Right ventricle myocardium superior (tissue), 1 donor: ENCODE measurements at places on chromosomes 1 and 21.

GRCh38 chr1:207944571-207944970 lies 33.6 kb upstream of the CD34 start:
- DNase-seq: no peak

DNA sequence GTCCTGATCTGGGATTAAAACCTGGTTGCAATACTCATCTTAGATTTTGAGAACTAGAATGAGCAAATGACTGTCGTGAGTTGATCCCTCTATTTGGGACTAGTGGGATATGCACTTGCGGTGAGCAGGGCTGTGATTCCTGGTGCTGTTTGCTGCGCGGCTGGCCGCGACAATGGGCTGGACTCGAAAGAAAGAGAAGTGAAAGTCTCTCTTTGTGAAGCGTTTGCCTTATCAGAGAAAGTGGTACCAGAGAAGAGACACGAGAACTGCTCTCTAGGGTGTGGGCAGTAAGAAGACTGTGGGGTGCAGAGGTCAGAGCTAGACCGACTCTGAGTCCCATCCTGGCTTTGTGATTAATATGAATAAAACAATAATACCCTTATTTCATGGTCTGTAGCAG lies 8.6 kb downstream of the ST6GALNAC3 start:
- no peak for DNase-seq

GRCh38 chr1:115077286-115077983 lies 11.9 kb downstream of the TSPAN2 start:
- no peak for DNase-seq

DNA sequence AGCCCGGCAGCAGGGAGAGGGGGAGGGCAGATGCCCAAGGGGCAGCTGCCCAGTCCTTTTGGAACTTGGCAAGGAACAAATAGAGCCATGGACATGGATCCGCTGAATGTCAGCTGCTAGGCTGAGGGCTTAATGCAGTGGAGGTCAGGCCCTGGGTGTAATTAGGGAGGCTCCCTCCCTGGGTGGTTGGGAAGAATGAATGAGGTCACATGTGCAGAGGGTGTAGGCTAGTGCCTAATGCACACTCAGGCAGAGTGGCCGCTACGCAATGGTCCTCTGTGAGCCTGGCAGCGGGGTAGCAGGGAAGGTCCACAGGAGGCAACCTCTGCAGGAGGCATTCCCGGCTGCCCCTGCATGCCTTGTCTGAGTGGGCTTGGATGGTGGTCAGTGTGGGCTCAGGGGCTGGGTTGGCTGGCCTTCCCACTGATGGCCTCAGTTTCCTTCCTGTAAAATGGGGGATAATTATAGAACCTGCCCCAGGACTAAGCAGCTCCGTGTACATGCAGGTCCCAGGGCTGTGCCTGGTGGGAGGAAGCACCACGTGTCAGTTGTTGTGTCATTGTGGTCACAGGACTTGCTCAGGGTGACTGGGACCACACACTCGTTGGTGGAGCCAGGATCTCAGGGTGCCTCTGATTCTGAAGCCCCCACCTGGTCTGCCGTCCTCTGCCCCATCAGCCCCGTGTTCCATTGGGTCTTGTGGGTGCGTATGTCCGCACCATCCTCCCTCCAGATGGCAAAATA lies 81.6 kb upstream of the ACTL8 start:
- DNase-seq: no peak

GRCh38 chr1:184649451-184649888 lies 105.2 kb downstream of the EDEM3 start:
- no peak for DNase-seq

DNA sequence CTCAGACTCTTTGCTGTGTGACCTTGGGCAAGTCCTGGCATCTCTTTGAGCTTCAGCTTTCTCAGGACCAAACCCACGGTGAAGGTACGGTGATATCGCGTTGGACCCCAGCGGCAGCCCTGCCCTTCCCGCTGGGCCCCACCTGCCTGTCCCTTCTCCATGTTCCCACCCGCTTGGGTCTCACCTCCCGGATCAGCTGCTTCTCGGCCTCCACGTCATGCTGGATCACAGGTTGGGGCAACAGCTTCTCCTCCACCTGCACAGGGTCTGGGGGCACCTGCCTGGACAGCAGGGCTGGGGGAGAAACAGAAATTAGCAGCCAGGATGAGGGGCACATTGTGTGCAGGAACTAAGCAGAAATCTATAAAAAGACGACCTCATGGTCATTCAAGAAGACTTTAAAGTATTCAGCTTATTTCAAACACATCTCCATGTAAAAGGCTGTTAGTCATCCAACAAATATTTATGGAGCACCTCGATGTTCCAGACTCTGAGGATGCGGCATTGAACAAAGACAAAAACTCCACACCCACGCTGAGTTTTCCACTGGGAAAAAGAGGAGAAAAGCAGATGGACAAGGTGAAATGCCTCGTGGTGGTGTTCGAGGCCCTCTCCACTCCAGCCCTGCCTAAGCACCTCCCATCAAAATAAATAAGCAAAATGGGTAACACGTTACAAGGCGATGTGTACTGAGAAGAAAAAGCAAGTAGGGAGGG lies 19.5 kb downstream of the KIF17 start:
- no peak for DNase-seq

DNA sequence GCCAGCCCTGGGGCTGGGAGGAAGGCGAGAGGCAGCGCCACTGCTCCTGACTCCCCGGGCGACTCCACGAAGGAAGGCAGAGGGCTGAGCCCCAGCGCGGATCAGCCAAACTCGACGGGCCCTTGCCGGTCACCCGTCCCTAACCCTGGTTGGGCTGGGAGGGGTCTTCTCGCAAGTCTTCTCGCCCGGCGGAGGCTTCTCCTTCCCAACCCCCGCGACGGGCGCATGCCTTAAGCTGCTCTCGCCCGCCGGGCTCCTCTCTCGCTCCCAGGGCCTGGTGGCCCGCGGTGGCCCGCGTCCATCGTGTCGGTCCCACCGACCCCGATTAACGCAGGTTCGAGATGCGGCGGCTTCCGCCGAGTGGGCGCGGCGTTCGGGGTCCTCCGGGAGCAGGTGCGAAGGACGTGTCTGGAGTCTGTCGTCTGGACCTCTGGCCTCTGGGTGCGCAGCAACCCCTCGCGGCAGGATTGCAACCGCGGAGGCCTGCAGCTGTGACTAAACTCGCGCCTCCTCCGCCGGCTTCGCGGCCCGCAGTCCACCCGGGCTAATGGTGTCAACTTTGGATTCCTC lies 29.0 kb upstream of the PPM1J start:
- DNase-seq: no peak

- DNase-seq: no peak
Observed at GRCh38 chr1:65297706-65298105, 11.6 kb upstream of the DNAJC6 start.

- no peak for DNase-seq
Observed at GRCh38 chr1:116376729-116377086, 3.7 kb downstream of the ATP1A1 start.

GRCh38 chr1:198986036-198986435 lies 347.2 kb downstream of the PTPRC start:
- no peak for DNase-seq

DNA sequence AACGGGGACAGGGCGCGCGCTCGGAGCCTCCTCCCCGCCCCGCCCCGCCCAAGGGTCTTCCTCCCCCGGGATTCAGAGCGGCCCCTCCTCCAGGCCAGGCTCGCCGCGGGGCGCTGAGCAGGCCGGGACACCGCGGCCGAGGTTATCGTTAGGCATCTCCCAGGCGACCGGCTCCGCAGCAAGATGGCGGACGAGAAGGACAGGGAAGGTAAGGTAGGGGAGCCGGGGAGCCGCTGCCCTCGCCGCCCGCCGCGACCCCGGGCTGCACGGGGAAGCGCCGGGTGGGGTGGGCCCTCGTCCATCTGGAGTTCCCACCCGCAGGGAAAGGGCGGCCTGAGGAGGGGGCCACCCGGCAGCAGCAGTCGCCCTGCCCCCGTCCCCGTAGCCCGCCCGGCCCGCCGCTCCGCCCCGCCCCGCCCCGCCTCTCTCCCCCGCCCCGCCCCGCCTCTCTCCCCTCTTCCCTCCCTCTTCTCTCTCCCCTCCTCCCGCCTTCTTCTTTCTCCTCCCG lies 105.9 kb upstream of the HNRNPU start:
- peak; percentile 90 for DNase-seq

- DNase-seq: no peak
Observed at GRCh38 chr1:23344987-23345472, 946 bp upstream of the HNRNPR start.

DNA sequence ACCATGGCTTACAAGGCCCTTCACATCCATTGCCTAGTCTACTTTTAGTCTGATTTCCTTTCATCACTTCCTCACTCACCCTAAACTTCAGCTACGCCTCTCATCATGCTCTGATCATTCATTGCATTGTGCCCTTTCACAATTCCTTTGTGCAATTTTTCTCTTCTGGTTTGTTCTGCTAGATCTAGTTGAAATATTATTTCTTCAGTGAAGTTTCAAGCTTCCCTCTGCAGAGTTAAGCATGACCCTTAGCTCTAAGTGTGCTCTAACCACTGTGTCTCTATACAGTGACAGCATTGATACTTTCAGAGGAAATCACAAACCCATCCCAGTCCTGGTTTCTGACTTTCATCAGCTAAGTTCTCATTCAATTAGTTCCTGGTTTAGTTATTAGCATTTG lies 166.1 kb downstream of the PLA2G4A start:
- no peak for DNase-seq

GRCh38 chr1:202086579-202087350 lies 36.0 kb upstream of the GPR37L1 start:
- no peak for DNase-seq

DNA sequence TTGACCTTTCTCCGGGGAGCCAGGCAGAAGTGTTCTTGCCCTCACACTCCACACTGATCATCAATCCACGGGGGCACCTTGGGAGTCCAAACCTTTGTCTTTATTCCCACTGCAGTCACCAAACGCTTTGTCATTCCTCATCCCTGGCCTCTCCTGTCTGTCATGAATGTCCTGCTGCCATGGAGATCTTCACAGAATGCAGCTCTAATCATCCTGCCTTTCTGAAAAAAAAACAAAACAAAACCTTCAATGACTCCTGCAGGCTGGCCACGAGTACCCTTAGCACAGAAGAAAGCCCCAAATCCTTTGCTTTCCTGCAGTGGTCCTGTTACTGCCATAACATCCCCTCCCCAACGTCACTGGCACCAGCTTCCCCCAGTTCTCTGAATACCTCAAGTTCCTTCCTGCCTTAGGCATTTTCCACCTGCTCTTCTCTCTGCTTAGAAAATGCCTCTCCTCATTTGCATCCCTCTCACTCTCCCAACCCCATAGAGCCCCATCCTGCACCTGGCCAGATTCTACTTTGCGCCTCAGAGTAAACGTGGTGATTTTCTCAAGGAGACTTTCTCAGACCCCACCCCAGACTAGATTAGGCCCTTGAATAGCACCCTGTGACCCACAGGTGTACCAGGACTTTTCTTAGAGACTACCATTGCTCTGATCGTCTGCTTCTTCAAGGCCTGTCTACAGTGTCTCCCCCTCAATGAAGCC lies 131.2 kb downstream of the AK5 start:
- no peak for DNase-seq

- no peak for DNase-seq
Observed at GRCh38 chr1:113207019-113207418, 134.0 kb downstream of the LRIG2 start.

GRCh38 chr1:2611031-2611501 lies 21.8 kb downstream of the MMEL1 start:
- peak; percentile 56 for DNase-seq

DNA sequence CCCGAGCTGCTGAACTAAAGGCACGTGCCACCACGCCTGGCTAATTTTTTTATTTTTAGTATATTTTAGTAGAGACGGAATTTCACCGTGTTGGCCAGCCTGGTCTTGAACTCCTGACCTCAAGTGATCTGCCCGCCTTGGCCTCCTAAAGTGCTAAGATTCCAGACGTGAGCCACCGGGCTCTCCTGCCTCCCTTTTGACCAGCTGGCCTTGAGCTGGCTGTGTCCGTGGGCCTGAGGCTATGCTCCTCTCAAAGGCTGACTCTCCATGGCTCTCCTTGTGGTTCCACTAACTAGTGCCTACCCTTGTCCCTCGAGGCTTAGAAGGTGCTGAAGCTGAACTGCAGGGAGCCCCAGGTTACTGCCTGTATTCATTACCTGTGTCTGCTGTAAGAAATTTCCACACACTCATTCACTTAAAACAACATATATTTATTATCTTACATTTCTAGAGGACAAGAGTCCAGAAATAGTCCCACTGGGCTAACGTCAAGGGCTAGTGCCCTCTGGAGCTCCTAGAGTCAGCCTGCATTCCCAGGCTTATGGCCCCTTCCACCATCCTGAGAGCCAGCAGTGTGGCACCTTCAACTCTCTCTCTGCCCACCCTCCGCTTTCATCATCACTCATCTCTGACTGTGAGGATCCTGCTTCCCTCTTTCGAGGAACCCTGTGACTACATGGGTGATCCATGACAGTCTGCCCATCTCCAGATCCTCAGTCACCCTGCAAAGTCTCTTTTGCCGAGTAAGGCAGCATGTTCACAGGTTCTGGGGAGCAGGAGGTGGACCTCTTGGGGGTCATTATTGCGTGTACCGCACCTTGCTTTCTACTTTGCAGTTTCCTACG lies 34.9 kb downstream of the ETS2 start:
- no peak for DNase-seq

DNA sequence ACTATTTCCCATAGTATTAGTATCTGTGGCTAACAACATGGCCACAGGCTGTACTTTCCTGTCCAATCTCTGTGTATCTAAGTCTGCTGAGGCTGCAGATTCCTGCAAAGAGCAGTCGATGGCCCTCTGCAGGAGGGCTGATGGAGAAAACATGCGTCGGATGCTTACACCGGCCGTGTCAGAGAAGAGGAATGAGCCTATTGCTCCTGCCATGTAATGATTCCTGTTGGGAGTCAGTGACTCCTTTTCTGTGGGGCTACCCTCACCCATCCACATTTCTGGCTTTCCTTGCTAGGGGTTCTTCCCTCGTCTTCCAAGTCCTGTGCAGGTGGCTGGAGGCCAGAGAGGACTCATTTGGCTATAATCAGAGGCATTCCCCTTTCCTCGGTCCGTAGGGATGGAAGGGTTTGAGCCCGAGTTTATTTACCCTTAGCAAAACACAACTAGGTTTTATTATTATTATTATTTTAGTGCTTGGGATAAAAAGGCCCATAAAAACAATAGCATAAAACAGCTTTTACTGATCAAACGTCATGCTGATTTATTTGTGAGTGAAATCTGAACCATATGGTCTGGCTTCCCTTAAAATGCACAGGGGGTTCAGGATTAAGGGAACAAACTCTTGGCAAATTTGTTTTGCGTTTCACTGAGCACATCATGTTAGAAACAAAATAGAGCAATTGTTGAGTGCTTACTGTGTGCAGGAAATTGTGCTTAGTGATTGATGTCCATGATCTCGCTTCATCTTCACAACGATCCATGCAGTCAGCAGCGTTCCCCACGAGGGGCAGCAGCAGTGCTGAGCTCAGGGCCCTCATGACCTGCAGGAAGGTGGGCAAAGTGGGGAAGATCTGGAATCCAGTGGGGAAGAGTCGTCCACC lies 70.8 kb downstream of the KIF26B start:
- no peak for DNase-seq
